ENCODE measurements at places on chromosomes 16 and 17.

DNA sequence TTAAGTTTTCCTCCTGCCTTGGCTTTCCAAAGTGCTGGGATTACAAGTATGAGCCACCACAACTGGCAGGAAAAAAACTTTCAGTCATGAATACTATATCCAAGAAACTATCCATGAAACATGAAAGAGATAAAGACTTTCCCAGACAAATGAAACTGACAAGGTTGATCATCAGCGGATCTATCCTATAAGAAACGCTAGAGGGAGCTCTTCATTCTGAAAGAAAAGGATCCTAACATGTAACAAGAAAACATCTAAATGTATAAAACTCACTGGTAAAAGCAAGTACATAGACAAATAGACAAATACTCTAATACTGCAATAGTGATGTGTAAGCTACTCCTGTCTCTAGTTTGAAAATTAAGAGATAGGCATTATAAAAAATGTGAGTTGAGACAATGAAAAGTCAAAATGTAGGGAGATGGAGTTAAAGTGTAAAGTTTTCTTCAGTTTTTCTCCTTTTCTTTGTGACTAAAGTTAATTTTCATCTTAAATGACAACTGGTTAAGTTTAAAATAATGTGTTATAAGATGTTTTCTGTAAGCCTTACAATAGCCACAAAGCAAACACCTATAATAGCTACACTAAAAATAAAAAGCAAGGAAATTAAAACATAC, 79.6 kb upstream of the TEKT1 start:
- no peak for DNase-seq

DNA sequence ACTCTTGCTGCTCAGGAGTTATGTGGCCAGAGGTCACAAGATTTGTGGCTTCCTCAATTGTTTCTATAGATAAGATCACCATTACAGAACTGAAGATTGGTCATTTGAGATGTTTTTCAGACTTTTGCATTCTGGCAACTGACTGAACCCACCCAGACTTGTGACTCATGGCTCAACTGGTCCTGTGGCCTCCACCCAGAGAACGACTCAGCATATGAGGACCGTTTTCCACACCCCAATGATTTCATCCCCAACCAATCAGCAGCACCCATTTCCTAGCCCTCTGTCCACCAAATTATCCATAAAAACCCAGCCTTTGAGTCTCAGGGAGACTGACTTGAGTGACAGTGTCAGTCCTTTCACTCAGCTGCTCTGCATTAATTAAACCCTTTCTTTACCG, 143.2 kb upstream of the ASIC2 start:
- DNase-seq, result no peak

GRCh38 chr16:30368122-30368791, 2.0 kb downstream of the TBC1D10B start:
- DNase-seq, result no peak

DNA sequence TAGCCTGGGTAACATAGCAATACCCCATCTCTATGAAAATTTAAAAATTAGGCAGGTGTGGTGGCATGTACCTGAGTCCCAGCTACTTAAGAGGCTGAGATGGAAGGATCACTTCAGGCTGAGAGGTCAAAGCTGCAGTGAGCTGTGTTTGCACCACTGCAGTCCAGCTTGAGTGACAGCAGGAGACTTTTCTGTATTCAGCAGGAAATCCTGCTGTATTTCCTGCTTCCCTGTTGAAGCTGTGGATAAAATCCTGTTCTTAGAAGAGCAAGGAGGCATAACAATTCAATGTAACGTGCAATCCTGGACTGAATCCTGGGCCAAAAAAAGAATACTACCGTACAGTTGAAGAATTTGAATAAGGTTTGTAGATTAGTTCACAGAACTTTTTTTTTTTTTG, 62.2 kb downstream of the FBXL20 start:
- DNase-seq, result no peak

DNA sequence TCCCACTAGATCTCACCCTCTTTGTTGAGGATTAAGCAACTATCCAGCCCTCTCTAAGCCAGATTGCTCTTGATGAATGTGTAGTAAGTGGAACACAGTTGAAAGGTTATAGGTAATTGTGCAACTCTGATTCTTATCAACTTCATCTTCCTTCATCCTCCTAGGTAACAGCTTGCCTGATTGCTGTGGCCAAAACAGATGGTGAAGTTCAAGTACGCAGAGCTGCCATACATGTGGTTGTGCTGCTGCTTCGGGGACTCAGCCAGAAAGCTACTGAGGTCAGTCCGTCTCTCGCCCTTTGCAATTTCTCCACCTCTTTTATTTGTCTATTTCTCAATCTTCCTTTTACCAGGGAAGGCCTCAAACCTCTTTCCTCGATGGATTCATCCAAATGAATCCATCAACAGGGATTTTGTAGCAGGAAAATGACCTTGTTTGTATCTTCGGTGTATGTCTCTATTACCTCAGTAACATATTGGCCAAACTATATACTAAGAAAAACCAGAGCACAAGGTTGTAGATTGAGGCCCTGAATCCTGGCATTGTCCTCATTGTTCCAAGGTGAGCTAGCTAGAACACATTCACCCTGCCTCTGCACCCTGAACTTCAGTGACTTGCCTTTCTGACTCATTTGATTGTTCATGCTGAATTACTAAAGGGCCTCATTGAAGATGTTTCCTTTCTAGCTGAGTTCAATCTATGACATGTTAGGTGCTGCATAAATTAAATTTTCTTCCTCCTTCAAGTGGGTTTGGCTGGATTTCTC, 65.1 kb upstream of the HAS3 start:
- no peak for DNase-seq

GRCh38 chr17:2712300-2713043, 908 bp upstream of the CLUH start:
- no peak for DNase-seq

GRCh38 chr17:789160-789840, 7.1 kb downstream of the MRM3 start:
- no peak for DNase-seq

DNA sequence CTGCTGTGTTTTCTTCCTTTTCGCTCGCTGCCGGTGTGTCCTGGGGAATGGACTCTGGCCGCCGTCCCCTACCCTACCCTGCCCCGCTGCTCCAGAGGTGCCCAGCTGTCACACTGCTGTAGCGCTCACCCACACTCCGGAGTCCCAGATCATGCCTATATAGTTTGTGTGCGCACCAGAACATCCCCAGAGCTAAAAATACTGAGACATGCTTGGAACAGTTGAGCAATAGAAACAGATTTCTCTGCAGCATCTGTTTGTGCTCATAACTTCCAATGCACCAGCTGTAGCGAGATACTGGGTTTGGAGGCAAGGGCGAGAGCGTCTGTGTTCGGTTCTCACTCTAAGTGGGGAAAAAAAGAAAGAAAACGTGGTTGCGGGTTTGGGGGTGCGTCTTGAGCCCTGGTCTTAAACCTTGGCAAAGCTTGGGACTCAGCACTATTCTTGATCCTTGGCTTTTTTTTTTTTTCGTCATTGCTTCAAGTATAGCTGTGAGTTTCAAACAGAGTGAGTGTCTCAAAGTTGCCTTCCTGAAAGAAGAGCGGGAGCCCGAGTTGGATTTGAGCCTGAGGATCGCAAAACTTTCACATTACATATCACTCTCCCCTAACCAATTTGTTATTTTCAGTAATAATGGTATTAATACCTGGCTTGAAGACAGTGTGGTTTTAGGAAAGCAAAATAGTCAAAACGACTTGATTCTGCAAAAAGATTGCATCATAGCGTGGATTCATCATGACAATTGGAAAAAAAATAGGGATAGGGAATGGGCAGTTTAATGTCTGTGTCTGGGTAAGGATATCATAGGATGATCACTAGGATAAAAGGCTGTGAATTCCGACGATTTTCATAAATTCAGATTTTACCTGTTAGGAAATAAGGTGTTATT, 621 bp downstream of the KCNJ2 start:
- DNase-seq, result no peak

DNA sequence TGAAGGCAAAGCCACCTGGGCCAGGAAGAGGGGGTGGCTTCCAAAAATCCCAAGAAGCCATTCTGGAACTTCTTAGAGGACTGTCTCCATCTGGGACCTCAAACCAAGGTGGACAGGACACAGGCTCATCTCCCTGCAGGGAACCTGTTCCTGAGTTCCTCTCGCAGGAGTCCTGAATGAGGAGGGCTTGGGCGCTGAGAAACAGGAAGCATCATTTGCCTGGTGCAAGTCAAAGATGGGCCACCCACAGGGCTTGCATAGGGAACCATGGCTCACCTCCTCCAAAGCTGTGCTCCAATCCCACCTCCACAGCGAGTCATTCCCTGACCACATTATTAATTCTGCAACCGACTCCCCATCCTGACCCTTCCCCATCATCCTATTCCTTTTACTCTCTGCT, 55.0 kb upstream of the RPL38 start:
- DNase-seq, result no peak

GRCh38 chr17:47205419-47205963, 3.7 kb upstream of the MYL4 start:
- peak; percentile 31 for DNase-seq

DNA sequence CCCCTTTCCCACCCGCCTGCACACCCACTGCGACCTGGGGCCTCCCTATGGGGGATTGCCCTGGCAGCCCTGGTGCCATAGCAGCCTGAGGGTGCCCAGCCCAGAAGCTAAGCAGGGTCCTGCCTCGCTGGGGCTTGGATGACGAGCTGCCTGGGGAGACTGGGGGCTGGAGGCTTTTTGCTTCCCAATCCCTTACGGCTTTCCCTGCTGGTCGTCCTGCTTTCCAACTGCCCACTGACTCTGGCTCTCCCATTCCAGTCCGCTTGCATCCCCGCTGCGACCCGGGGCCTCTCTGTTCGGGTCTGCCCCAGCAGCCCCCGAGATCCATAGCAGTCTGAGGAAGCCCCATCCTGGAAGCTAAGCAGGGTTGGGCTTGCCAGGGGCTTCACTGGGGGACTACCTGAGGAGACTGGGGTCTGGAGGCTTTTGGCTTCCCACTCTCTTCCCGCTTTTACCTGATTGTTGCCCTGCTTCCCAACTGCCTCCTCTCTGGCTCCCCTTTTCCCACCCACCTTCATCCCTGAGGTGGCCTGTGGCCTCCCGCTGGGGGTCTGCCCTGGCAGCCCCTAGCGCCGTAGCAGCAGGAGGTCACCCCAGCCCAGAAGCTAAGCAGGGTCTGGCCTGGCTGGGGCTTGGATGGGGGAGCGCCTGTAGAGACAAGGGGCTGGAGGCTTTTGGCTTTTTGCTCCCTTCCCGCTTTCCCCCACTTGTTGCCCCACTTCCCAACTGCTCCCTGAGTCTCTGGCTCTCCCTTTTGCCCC, 2292.8 kb downstream of the TP53TG3F start:
- no peak for DNase-seq

GRCh38 chr16:84254062-84254461, 14.2 kb upstream of the KCNG4 start:
- DNase-seq, result no peak

GRCh38 chr16:82583422-82583821, 43.3 kb upstream of the CDH13 start:
- no peak for DNase-seq

GRCh38 chr17:28533091-28533807, 19.2 kb downstream of the UNC119 start:
- DNase-seq, result no peak

DNA sequence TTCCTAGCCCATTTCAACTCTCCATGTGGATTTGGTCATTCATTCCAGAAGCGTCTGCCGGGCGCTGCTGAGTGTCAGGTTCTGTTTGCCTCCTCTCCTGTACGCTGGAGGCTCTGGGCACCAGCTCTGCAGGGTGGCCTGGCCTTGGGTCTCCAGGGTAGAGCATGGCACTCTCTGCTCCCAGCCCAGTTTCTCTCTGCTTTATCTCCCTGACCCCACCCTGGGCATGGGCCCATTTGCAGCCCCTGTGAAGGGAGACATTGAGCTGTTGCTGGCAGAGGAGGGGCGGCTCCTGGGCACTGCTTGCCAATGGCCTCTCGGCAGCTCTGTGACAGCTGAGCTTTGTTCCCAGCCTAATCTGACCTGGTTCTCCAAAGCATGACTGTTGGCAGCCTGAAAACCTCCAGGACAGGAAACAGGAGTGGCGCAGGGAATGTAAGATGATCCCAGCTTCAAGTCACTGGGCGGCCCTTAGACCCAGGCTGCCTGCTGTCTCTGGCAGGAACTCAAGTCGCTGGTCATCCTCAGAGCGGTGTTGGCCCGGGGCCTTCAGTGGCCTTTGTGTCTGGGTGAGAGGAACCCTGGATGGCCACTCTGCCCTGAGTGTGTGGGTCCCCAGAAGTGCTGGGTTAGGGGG, 146.8 kb downstream of the SEC14L1 start:
- peak; percentile 58 for DNase-seq

DNA sequence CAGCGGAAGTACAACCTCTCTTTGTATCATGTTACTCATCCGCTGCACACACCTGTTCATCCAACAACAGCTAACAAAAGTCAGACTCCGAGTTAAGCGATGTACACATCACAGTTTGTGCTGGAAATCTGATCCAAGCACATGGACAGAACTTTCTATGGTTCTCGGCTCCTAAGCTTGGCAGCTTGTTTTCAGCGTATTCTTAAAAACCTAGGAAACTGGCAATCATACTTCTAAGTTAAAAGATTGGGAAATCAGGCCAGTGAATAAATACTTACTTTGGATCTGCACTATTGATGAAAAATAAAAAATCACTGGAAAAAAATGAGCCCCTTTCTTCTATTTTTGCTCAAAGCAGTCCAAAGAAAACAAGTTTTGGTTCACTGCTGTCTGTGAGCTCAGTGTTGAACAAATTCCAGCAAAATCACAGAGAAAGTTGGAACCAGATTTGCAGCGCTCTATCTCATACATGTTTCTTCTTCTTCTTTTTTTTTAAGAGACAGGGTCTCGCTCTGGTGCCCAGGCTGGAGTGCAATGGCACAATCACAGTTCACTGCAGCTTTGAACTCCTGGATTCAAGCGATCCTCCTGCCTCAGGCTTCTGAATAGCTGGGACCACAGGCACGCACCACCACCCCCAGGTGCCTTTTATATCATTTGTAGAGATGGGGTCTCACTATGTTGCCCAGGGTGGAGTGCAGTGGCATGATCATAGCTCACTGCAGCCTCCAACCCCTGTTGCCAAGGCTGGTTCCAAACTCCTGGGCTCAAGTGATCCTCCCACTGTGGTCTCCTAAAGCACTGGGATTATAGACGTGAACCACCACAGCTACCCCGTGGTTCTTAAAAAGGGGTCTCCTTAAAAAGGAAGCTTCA, 71.6 kb upstream of the CREBBP start:
- no peak for DNase-seq

GRCh38 chr16:89410794-89411309, 79.5 kb downstream of the ANKRD11 start:
- no peak for DNase-seq

- DNase-seq, result no peak
These were observed 55.9 kb downstream of the C17orf67 start for GRCh38 chr17:56777859-56778258.

DNA sequence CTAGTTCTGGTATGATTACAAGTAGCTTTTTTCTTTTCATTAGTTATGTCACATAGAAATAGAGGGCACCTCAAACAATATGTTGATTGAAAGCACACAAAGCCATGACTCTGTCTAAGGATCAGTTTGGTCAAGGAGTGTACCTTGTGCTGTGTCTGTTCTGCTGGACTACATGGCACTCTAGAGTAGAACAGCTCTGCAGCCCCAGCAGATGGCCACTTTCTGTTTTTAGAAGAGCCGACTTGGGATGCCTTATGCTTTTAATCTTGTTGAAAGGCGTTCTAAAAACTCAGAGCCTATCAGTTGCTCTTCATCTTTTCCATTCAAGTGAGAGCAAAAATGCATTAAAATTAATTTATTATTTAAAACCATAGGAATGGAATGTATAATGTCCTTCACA, 49.3 kb upstream of the CA10 start:
- no peak for DNase-seq

- DNase-seq, result no peak
These were observed 67.7 kb upstream of the TNRC6C start for GRCh38 chr17:77890771-77891170.

GRCh38 chr17:19671433-19671832, 22.9 kb downstream of the ALDH3A2 start:
- no peak for DNase-seq
